ENCODE measurements at places on chromosomes 16 and 17.

DNA sequence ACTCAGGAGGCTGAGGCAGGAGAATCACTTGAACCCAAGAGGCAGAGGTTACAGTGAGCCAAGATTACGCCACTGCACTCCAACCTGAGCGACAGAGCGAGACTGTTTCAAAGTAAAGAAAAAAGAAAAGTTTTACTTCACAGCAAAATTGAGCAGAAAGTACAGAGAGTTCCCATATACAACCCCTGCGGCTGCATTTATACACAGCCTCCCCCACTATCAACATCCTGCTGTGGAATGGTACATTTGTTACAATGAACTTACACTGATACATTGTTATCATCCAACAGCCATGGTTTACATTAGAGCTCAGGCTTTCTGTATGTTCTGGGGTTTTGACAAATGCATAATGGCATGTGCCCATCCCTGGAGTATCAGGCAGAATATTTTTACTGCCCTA is 2.6 kb upstream of the MTHFSD start:
- DNase-seq: no peak

DNA sequence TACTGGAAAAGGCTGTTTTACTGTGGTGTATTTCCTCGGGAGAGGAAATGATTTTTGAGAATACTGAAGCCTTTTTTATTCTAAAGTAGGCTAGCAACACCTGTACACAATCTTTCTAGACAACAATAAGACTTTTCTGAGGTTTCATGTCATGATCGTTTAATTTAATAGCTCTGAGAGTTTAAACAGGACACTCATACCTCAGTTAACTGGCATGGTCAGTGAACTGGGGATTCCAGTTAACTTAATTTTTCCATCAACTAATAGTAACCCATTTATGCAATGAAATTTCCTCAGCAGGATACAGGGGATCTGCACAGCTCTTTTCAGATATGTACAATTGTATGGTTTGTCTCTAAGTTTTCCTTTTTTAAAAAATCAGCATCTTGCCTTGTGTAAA is 262.6 kb downstream of the NTN1 start:
- DNase-seq: no peak

GRCh38 chr17:53475002-53475401 is 347.7 kb upstream of the KIF2B start:
- DNase-seq: no peak

DNA sequence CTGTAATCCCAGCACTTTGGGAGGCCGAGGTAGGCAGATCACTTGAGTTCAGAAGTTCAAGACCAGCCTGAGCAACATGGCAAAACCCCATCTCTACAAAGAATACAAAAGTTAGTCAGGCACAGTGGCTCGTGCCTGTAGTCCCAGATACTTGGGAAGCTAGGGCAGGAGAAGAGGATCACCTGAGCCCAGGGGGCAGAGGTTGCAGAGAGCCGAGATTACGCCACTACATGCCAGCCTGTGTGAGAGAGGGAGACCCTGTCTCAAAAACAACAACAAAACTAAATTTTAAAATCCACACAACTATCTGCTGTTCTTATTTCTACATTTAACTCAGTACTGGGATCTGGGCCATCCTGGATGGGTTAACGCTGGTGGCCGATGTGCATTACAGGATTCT is 41.2 kb upstream of the ARL6IP1 start:
- no peak for DNase-seq
